ENCODE measurements at places on chromosomes 11 and 22.
A peak's percentile ranks its signal among the peaks of the same experiment; 100 is the strongest.

GRCh38 chr11:1760351-1761109, 3.2 kb downstream of the CTSD start:
- peak; percentile 25 for DNase-seq

DNA sequence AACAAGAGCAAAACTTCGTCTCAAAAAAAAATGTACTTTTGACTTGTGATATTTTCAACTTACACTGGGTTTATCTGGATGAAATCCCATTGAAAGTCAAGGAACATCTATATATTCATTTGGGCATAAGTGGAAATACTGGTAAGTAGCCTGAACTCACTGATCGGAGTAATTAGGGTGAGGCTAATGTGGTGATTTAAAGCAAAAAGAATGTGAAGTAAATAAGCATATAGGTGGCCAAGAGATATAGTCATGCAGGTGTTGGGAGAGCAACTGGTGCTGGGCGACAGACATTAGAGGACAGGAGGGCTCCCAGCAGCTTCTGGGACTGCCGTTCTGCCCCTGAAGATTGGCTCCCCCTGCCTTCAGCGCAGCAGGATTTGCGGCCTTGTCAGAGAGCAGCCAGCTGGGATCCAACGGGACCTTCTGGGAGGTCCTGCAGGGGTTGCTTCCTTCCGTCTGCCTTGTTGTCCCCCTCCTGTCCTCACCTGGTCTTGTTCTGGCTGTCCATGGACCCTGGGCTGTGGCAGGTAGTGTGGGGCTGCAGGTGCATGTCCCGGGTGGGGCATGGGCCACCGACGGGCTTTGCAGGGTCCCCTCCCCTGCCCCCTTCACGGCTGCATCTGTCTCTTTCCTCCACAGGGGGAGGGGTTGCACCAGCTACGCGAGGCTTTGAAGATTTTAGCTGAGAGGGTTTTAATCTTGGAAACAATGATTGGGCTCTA, 14.1 kb downstream of the RHBDD3 start:
- no peak for DNase-seq

DNA sequence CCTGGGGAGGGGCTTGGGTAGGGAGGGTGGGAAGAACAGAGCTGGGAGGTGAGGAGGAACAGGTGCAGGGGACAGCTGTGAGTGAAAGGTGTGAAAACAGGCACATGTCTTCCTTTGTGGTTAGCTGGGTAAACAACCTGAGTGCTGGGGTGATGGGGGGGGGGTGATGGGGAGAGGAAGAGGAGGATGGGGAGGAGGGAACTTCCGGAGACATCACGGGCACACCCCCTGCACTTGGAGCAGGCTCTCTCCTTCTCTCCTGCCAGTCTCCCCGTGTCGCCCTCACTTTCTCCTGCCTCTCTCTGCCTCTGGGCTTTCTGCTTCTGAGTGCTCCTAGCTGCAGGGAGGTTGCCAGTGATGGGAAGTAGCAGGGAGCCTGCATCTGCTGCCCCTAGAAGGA, 8.8 kb downstream of the CXCR5 start:
- no peak for DNase-seq

GRCh38 chr11:109914809-109915653, 178.2 kb upstream of the ZC3H12C start:
- no peak for DNase-seq

DNA sequence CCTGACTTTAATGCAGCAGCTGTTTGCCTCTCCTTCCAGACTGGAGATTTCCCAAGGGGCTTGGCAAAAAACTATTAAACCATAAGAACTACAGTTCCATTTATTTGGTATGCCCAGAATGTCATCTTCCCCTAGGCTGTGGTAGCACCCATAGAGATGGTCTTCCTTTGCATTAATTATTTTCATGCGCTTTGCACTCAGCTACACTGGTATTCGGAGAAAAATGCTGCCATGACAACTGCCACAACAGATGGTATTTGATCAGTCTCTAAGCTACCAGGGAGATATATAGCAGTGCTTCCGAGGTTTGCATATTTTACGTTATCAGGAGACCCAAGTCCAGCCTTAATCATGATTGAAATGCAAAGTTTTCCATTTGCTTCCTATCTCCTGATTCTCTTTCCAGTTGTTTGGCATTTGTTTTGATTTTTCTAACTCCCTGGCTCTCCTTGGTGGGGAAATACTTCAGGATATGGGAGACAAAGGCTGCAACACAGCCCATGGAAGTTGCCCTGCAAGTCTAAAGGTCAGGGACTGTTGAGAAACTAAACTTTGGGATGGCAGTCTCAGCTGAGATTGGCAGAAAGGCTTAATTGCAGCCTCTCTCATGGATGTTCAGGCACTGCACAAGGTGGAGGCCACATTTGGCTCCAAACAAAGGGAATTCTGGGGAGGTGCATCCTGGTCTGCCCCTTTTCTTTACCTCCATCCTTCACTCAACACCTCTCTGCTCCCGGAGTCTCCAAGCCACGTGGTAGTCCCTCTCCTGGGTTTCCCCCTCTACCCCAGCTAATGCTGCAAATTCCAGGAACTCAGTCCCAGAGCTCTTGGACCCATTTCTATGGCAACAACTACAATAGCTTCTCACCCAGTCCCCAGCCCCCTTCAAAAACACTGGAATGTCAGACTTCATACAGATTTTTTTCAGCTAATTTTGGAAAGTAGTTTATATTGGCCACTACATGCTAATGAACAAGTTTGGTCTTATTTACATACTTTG, 151.8 kb downstream of the NAV2 start:
- DNase-seq, result no peak
